ENCODE measurements at places on chromosomes 2 and 18. TPM values are rescaled to one million over a fixed set of nuclear protein-coding genes. Genes with fewer than 3 reads are reported as not detected.
A peak's percentile ranks its signal among the peaks of the same experiment; 100 is the strongest.

DNA sequence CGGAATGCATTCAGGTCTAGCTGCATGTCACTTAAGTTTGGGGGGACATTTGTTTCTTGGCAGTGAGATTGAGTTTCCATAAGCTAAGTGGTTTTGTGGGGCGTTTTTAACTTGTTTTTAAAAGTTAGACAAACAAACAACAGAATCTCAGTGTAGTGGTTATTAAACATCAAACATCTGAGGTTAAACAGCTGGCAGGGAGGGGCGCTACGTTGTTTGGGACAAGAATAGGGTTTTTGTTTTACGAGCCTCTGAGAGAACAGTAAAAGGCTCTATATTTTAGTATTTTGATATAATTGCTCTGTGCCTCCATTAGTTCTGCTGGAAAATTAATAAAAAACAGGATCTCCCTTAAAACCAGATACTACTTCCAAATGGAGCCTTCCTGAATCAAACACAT lies 41.6 kb upstream of the TMEM177 start:
- no peak for DNase-seq

- DNase-seq, result no peak
These were observed 22.9 kb downstream of the SLC66A2 start for GRCh38 chr18:79928563-79928960.

DNA sequence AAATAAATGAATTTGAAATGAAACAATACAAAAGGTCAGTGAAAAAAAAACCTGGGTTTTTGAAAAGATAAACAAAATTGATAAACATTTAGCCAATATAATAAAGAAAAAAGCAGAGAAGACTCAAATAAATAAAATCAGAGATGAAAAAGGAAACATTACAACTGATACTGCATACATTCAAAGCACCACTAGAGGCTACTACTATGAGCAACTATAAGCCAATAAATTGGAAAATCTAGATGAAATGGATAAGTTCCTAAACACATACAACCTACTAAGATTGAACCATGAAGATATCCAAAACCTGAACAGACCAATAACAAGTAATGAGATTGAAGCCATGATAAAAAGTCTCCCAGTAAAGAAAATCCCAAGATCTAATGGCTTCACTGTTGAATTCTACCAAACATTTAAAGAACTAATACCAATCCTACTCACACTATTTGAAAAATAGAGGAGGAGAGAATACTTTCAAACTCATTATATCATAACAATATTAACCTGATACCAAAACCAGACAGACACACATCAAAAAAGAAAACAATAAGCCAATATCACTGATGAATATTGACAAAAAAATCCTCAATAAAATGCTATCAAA lies 80.8 kb upstream of the CERS6 start:
- no peak for DNase-seq

The BBS5 gene
- total RNA-seq, result 3.8 TPM

The RETREG2 gene
- total RNA-seq, result 59.4 TPM

The DSC3 gene
- total RNA-seq, result 0.12 TPM

DNA sequence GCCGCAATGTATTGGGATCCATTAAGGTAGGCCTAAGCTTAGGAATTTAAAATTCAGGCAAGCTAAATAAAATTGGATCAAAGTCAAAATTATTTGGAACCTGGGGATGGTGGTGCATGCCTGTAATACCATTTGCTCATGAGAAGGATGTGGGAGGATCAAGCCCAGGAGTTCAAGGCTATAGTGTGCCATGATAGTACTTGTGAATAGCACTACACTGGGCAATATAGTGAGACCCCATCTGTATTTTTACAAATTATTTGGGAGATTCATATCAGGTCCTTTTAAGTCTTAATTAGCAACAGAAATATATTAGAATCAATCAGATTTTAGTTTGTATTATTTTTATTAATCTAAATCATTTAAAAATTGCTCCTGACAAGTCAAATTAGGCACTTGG lies 39.8 kb upstream of the TLK1 start:
- DNase-seq, result no peak

The LRP2 gene
- not detected for total RNA-seq

GRCh38 chr18:46559296-46559695 lies 97.7 kb downstream of the LOXHD1 start:
- no peak for DNase-seq

The SERPINB5 gene
- 0.44 TPM for total RNA-seq

GRCh38 chr18:46482831-46483230 lies 174.2 kb downstream of the LOXHD1 start:
- DNase-seq, result no peak

The DNAJC5G gene
- total RNA-seq, result not detected

The HMSD gene
- not detected for total RNA-seq

DNA sequence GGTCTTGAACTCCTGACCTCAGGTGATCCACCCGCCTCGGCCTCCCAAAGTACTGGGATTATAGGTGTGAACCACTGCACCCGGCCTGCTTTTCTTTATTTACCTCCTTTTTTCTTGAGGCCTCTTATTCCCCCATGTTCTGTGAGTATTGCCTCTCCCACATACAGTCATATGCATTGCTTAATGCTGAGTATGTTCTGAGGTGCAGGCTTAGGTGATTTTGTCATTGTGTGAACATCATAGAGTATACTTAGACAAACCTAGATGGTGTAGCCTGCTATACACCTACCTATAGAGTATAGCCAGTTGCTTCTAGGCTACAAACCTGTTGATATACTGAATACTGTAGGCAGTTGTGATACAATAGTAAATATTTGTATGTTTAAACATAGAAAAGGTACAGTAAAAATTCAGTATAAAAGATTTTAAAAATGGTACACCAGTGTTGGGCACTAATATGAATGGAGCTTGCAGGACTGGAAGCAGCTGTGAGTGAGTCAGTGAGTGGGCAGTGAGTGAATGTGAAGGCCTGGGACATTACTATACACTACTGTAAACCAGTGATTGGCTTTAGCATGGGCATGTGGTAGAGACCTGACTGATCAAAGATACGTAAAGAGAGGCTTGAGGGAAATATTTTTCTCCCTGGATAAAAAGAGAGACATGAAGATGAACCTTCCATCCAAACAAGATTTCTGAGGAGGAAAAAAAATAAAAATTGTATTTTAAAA lies 17.6 kb downstream of the SLC39A10 start:
- DNase-seq, result no peak

DNA sequence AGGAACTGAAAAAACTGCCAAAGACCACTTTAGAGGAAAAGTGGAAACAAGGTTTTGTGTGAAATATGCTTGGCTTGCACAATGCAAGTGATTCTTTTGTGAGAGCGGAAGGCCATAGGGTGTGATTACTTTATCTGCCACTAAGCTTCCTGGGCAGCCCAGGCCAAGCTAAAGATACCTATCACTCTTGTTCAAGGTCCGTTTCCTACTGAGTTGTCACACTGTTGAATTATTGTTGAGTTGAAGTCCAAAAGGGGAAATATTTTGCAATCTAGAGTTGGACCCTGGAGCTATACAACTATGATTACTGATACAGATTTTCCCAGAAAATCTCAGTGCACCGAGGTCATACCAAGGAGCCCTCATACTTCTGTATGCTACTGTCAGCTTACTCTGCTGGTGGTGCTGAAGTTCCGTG lies 72.7 kb upstream of the CTAGE1 start:
- no peak for DNase-seq

DNA sequence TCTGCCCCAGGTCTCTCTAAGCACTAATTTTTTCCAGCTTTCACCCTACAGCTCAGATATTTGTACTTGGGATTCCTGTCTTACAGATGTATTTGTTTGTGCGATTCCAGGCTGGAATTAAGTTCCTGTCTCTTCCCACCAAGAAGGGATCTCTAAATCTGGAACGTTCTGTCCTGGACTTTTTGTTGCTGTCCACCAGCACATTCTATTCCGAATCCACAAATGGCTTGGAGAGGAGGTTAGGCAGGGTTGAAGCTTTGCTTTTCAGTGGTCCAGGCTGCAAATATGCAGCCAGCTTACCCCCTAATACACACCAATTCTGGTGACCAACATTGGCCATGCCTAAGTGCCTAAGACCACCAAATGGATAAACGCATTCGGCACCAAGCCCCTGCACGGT lies 315.0 kb downstream of the TNS1 start:
- DNase-seq, result no peak

DNA sequence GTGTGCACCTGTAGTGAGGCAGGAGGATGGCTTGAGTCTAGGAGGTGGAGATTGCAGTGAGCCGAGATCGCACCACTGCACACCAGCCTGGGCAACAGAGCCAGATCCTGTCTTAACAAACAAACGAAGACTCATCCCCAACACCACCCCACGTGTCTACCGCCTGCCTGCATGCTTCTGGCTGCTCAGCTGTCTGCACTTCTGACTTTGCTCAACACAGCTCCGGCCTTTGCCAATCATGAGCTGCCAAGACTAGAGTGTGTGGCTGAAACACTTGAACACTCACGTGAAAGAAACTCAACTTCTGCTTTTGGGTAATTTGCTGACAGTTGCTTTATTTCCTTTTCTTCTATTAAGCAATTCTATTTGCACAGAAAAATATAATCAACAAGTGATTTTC lies 32.1 kb upstream of the SP3 start:
- no peak for DNase-seq

GRCh38 chr2:218152777-218153176 lies 14.0 kb downstream of the CXCR1 start:
- DNase-seq, result no peak

GRCh38 chr2:9230051-9230802 lies 23.6 kb downstream of the ASAP2 start:
- no peak for DNase-seq

DNA sequence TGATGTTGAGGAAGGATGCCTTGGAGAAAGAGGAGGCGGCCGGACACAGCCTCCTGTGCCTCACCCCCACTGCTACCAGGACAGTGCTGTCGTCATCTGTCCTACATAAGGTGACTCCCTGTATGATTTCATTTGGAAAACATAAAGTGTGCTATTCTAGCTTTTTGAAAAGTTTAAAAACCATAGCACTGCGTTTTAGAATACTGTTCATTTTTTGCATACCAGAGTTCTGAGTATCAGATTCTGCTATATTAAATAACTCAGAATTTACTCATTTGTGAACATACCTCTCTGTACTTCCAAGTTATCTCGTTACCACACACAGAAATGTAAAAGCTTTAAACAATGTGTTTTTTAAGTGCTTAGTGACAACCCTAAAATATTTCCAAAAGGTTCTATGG lies 302.9 kb downstream of the LRRTM1 start:
- no peak for DNase-seq

DNA sequence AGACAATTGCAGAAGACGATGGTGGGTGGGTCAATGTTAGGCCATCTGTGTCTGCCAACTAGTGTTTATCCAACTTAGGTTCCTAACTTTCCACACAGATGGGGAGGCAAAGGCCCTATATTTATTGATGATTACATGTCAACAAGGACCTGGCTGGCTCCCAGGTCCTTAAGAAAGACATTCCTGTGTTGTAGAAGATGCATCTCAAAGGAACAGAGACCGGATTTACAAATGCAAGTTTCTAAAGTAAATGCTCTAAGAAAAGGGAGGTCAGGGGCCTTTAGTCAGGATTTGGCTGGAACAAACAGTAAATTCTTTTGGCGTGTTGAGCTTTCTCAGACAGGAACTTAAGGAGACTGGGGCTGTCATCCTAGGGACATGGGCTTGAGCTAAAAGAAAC lies 175.0 kb downstream of the SH3BP4 start:
- DNase-seq, result no peak

GRCh38 chr2:239326831-239327535 lies 73.8 kb downstream of the HDAC4 start:
- DNase-seq, result peak; percentile 59

GRCh38 chr2:27409321-27410073 lies at the start of gene PPM1G:
TSS of gene PPM1G (minus strand) at chr2:27409591. CDS start at chr2:27409422, 169 bp downstream.
- peak; percentile 97 for DNase-seq

- peak; percentile 78 for DNase-seq
These were observed 127.3 kb downstream of the RNF144A start for GRCh38 chr2:7044253-7045250.

DNA sequence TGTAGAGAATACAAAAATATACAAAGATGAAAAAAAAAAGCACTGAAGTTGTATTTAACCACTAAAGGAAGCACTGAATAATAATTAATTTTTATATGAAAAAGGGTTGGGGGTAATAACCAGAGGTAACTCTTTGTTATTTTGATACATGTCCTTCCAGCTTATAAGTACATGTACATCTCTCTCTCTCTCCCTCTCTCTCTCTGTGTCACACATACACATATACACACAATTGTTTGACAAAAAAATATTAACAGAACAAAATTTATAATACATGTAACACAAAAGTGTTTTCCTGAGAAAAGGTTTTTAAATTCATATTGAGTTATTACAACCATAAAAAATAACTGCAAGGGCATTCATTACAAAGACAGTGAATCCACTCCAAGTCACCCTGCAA lies 4.6 kb downstream of the WIPF1 start:
- DNase-seq, result no peak

All from pancreas (tissue), 10 donors.